ENCODE measurements at places on chromosomes 11 and 22.
A peak's percentile ranks its signal among the peaks of the same experiment; 100 is the strongest.

DNA sequence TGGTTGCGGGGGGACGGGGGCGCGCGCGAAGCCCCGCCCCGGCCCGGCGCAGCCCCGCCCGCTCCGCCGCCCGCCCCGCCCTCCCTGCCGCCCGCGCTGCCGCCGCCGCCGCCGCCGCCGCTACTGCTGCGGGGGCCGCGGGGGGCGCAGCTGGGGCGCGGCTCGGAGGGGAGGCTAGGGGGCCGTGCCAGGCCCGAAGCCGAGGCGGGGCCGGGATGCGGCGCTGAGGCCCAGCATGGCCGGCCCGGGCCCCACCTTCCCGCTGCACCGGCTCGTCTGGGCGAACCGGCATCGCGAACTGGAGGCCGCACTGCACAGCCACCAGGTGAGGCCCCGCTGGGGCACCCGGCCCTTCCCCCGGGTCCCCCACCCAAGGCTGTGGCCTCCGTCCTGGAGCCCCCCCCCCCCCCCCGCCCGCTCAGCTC lies at the start of gene ANKRD13D:
Gene ANKRD13D (plus strand): TSS at position 78 of the 425 bp plus-strand sequence. CDS start 158 bp downstream, at position 236.
- DNase-seq: peak; percentile 97

- peak; percentile 95 for DNase-seq
These were observed 31.2 kb upstream of the TRIM29 start for GRCh38 chr11:120168960-120169681.

DNA sequence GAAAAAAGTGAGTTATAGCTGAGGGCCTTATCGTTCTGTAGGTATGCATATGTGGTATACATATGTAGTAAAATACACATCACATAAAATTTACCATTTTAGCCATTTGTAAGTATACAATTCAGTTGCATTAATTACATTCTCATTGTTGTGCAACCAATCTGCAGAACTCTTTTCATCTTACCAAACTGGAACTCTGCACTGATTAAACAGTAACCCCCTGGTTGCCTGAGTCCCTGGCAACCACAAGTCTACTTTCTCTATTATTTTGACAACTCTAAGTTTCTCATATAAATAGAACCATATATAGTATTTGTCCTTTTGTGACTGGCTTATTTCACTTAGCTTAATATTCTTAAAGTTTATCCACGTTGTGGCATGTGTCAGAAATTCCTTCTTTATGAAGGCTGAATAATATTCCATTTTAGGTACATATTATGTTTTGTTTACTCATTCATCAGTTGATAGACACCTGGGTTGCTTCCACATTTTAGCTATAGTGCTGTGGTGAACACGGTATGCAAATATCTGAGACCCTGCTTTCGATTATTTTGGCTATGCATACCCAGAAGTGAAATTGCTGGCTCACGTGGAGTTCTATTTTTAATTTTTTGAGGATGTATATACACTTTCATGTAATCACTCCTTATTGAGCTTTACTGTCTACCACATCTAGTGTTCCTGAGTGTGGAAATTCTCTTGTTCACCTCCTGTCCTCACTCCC lies 1.6 kb upstream of the DDX10 start:
- DNase-seq: no peak

GRCh38 chr11:110262072-110262403 lies 34.4 kb downstream of the RDX start:
- DNase-seq: no peak

GRCh38 chr11:66858939-66859685 lies 2.2 kb downstream of the LRFN4 start:
- no peak for DNase-seq
